Fibroblast of skin of right quadriceps (primary cell): ENCODE measurements at places on chromosomes 1 and 21.

GRCh38 chr1:172221436-172221835, 199.0 kb upstream of the C1orf105 start:
- no peak for DNase-seq

DNA sequence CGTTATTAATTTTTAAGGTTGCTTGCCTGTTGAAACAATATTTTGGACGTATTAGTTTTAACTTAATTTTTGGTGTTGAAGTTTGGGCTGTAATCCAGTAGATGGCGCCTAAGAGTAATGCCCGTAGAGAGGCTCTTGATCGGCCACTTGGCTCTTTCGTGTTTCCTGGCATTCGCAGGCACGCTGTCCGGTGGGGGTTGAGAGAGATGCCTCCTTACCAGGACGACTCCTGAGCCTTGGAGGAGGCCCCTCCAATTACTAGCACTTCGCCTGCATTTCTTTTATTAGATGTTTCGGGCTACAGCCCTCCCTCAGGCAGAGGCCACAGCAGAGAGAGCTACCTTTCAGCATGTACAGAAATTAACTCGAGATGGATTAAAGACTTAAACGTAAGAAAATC, 12.0 kb downstream of the OR2M4 start:
- DNase-seq: no peak

DNA sequence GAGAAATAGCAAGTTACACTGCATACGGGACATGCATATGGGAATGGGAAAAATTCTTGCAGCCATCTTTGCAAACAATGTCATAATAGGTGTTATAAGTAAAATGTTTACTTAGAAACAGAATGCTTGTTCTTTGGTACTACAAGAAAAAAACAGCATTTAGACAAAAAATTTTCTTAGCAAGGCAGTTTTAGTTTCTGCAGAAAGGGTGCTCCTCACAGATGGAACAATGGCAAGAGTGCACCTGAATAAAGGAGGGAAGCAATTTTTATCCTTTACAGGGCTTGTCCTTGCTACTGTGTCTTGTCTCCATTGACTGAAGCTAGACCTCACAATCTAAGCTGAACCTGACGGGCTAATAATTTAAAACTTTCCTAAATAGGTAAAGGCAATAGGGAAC, 79.2 kb upstream of the DESI2 start:
- no peak for DNase-seq

DNA sequence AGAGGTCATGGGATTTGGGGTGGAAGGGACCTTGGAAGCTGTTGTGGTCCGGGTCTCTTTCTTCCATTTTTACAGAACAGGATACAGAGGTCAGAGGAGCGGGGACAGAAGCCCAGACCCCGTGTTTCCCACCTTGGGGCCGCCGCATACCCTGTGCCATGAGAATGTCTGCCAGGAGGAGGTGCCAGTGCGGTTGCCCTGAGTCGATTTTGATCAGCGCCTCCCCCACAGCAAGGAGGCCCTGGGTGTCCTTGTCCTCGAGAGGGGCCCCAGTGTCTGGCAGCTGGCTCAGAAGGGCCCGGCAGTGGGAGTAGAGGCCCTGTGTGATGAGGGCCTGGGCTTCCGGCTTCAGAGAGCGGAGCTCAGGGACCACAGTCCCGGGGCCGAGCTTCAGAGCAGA, 12.3 kb upstream of the MMEL1 start:
- no peak for DNase-seq

DNA sequence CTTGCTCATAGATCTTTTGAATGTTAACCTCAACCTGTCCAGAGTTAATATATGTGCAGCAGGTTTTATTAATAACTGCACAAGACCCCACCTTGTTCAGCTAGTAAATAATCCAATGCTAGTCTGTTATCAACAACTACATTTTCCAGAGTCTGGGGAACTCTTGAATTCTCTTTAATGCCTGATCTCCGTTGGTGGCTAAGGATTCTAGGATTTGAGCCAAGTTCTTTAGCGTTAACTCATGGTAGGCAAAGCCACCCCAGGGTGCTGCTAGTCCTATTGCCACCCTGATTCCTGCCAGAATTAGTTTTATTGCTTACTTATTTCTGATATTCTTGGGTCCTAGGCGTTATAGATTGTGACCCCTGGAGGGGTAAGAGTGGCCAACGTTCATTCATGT, 12.8 kb downstream of the BACE2 start:
- DNase-seq: no peak

- DNase-seq: peak; percentile 71
These were observed at the start of gene ATPAF1 for GRCh38 chr1:46667782-46668760. TSS of gene ATPAF1 (minus strand) at chr1:46668364. CDS start at chr1:46668322, 42 bp downstream.

GRCh38 chr21:35375115-35375514, 326.0 kb upstream of the RUNX1 start:
- peak; percentile 94 for DNase-seq

DNA sequence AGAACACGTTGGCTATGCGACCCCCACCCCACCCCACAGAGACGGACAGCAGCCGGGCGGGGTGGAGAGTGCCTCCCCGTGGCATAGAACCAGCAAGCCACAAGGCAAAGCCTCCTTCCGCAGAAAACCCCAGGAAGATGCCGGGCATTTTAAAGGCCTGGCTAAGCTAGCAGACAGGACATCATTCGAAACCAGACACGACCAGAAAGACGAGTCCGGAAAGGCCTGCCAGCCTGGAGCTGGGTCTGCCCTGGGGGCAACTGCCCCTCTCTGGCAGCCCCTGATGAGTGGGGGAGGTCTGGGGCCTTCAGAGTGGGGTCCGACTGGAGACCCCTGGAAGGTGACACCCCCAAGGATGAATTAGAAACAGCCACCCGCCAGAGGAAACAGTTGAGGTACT, 8.5 kb downstream of the FTCD start:
- no peak for DNase-seq

GRCh38 chr1:19704247-19705113, 39.8 kb downstream of the HTR6 start:
- peak; percentile 60 for DNase-seq

- peak; percentile 46 for DNase-seq
These were observed 47.6 kb downstream of the MATN1 start for GRCh38 chr1:30675761-30676160.

DNA sequence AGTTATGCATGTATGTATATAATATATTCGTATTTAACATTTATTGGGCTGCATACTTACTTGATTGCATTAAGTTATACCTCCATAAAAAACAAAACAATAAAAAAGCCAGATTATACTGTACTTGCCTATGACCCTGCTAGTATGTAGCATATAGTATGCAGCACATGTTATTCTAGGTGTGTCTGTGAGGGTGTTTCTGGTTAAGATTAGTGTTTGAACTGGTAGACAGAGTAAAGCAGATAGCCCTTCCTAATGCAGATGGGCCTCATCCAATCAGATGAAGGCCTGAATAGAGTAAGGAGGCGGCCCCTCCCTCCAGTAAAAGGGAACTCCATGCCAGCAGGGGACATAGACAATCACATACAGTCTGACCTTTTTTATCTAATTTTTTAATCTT, 323.3 kb upstream of the USP24 start:
- DNase-seq: no peak

- peak; percentile 76 for DNase-seq
These were observed 26.7 kb downstream of the CFH start for GRCh38 chr1:196678510-196678884.

DNA sequence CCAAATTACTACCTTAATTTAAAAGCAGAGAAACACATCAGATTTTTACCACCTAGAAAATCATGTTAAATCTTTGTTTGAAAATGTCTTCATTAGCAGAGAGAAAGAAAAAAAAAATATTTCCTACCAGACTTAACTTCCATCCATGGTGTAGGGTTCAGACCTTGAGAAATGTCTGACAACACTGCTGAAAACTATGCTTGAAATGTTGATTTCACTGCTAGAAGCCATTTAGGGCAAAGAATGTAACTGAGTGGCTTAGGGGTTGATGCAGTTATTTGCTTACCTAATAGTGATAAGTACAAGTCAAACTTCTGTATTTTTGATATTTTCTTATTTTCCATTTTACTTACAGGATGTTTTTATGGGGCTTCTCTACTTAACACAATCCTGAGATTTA, 495.6 kb upstream of the NEGR1 start:
- DNase-seq: peak; percentile 44

DNA sequence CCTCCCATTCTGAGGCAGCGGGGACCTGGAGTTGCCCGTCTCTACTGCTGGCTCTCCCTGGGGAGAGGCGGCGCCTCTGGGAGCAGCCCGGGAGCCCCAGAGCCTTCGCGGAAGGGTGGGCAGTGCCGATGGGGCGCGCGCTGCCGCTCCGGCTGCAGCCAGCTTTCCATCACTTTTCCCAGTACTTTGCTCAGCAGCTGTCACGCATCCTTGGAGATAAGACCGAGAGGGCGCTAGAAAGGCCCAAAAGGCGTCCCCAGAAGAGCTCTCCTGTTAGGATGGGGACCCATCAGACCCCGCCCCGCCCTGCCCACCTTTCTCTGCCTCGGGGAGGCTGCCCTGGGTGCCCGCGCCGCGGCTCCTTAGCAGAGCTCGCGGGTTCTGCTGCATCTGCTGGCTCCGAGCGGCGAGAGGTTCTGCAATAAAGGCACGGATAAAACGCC, 534 bp downstream of the KCNH1 start:
- DNase-seq: no peak

DNA sequence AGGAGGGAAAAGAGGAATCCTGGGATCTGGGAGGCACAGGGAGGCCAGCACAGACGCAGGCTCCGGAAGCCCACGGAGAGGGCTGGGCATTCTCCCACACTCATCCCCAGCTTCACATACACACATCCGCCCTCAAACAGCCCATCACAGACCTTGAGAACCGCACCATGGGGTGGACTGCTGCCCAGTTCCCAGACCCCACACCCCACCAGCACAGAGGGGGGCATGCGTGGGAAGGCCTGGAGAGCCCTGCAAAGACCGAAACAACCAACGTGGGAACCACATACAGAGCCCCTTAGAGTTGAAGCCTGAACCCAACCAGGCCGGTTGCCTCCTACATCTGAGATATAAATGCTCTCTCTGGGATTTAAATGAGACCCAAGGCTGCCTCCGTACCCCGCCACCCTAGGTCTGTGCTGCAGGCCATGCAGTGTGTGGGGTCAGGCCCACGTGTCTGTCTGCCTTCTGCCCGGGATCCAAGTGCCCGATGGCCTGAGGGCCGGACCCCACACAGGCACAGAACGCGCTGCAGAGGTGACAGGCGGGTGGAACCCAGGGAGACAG, 126.2 kb upstream of the COL6A1 start:
- DNase-seq: no peak

DNA sequence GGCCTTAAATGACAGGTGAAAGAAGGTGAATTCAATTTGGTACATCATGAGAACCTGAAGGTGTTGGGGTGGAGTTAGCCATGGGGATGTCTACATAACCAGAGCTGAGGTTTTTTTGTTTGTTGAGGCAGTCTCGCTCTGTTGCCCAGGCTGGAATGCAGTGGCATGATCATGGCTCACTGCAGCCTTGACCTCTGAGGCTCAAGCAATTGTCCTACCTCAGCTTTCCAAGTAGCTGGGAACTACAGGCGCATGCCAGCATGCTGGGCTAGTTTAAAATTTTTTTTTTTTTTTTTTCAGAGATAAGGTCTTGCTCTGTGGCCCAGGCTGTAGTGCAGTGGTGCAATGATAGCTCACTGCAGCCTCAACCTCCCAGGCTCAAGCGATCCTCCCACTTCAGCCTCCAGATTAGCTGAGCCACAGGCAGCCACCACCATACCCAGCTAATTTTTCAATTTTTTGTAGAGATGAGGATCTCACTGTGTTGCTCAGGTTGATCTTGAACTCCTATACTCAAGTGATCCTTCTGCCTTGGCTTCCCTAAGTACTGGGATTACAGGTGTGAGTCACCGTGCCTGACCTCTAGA, 1.9 kb upstream of the MPZ start:
- DNase-seq: no peak

DNA sequence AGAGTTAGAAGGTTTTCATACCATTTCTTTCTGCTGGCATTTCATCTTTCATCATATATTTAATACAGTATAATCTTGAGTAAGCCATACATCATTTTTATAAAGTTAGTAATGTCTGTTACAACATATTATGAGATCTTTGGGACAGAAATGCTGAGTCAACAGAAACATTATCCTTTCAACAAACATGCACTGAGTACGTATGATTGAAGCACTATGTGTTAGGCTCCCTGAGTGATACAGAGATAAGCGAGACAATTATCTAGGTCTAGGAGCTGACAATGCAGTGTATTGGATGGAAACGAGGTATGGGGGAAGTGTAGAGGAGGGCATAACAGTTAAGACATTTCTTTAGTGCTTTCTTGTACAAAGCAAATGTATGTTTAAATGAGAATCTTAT, 19.7 kb upstream of the GPR52 start:
- no peak for DNase-seq

GRCh38 chr1:159839116-159839849, 12.6 kb downstream of the SLAMF8 start:
- no peak for DNase-seq

DNA sequence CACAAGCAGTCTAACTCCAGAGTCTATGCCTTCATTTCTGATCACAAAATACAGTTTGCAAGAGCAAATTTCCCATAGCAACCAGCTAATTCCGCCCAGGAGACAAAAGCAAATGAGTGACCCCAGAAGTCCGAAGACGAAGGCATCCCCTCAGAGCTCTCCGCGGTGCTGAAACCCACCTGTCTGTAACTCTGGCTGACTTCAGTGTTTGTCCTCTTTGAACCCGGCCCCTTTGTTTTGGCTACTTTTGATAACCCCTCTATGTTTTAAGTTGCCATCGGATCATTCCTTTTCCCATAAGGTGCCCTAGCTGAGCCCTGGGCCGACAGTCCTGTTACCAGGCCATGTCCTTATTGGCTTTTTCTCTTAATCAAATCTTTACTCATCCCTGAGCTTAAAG, 515.8 kb downstream of the PTPRU start:
- DNase-seq: no peak

DNA sequence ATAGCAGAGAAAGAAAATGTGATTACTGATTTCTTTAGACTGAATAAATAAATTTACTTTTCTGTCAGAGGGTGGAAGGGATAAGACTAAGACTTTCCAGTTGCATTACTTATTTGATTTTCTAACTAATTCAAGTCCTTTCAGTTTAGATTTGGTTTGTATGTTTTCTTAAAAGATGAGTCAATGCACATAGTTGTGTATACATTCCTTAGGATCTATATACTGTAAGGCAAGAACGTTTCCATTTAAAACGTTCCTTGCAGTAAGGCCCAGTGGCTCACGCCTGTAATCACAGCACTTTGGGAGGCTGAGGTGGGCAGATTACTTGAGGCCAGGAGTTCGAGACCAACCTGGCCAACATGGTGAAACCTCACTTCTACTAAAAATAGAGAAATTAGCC, 14.5 kb upstream of the SERTAD4 start:
- DNase-seq: no peak

- DNase-seq: no peak
These were observed 4.9 kb upstream of the PROX1 start for GRCh38 chr1:213982672-213983492.

GRCh38 chr1:85289207-85289847, 12.9 kb upstream of the BCL10 start:
- DNase-seq: peak; percentile 93
